ENCODE measurements at places on chromosomes 16 and 17. TPM values are rescaled to one million over a fixed set of nuclear protein-coding genes. Genes with fewer than 3 reads are reported as not detected.
A peak's percentile ranks its signal among the peaks of the same experiment; 100 is the strongest.

DNA sequence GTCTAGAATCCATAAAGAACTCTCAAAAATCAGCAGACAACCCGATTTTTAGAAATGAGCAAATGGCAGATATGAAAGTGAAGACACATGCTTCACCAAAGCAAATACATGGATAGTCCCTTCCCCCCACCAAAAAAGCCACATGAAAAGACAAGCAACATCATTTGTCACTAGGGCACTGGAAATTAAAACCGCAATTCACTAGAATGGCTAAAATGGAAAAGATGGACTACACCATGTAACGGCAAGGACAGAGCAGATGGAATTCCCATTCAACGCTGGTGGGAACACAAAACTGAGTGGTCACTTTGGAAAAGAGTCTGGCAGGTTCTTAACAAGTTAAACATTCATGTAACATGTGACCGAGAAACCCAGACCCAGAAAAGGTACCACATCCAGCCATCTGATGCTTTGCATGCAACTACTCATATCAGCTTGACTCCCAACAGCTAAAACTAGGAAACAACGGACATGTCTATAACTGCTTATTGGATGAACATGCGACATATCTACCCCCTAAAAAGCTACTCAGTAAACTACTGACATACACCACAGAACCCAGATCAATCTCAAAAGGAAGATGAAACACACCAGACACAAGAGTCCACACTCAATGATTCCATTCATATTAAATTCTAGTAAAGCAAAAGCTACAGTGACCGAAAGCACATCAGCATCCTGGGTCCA, 132.6 kb downstream of the ZNF778 start:
- peaks cover 57% of the 10 kb centered on the region for H3K4me1 ChIP-seq
- DNase-seq, result no peak
- no peaks in the 10 kb centered on the region for H3K27me3 ChIP-seq
- peak overlapping the region; percentile 79 for H3K27ac ChIP-seq

DNA sequence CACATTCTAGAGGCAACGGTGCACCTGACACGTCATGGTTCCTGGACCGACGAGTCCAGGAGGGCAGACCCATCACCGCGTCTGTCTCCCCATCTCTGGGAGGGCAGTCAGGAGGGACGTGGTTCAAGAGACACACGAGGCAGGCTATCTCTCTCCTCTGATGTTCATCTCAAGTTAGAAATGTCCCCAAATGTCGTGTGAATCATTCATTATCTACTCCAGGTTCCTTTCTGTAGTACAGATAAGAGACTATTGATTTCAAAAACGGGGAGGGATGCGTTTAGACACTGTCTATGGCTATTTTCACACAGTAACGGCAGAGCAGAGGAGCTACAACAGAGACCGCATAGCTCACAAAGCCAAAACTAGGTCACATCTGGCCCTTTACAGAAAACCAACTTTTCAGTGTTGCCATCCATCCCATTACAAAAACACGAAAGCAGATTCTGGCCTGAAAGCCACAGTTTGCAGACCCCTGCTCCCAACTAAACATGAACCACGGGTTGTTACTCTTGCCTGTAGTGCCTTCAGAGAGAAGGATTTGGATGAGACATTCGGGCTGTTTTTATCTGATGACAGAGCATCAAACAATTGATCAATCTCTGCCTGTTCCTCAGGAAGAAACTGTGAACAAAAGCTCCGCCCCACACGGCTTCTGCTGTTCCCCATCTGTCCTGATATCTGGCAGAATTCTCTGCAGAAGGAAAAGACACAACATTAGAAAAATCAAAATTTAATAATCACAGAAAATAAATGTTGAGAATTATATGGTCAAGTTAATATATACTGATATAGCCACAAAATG, 6.8 kb downstream of the MEAK7 start:
- peaks cover 10% of the 10 kb centered on the region for H3K36me3 ChIP-seq
- H3K27me3 ChIP-seq, result no peaks in the 10 kb centered on the region
- no peak overlapping the region for H3K27ac ChIP-seq
- H3K4me3 ChIP-seq, result no peak overlapping the region
- H3K4me1 ChIP-seq, result peaks cover 2% of the 10 kb centered on the region
- DNase-seq, result no peak

DNA sequence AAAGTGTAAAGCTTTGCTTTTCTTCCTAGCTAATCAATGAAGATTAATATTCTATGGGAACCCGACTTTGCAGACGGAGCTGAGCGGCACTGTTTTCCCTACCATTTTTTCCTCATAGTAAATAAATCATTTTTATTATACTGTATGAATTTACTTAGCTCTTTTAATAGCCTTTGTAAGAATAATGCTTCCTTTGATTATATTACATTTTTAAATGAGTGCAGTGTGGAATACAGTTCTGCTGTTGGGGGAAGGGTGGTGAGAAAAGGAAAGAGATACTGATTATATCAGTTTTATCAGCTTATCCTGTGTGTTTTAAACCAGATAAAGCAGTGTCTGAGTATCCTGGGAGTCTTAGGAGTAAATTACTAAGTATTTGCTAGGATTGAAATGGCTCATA, 221.4 kb upstream of the RBFOX1 start:
- H3K4me3 ChIP-seq, result no peak overlapping the region
- no peak for DNase-seq
- H3K36me3 ChIP-seq, result no peaks in the 10 kb centered on the region
- no peaks in the 10 kb centered on the region for H3K4me1 ChIP-seq
- H3K27me3 ChIP-seq, result no peaks in the 10 kb centered on the region

The FLOT2 gene
- 132 TPM for total RNA-seq

GRCh38 chr16:23081675-23082119, 67.6 kb downstream of the USP31 start:
- no peak overlapping the region for H3K27ac ChIP-seq
- no peaks in the 10 kb centered on the region for H3K4me1 ChIP-seq
- H3K27me3 ChIP-seq, result no peaks in the 10 kb centered on the region
- no peak overlapping the region for H3K4me3 ChIP-seq
- peaks cover 22% of the 10 kb centered on the region for H3K36me3 ChIP-seq

The TNFRSF12A gene
- total RNA-seq, result 1.3 TPM

The ZFHX3 gene
- 2.2 TPM for total RNA-seq

- peaks cover 2% of the 10 kb centered on the region for H3K4me1 ChIP-seq
- peaks cover 6% of the 10 kb centered on the region for H3K36me3 ChIP-seq
- H3K27me3 ChIP-seq, result no peaks in the 10 kb centered on the region
- no peak overlapping the region for H3K27ac ChIP-seq
- H3K4me3 ChIP-seq, result no peak overlapping the region
Observed at GRCh38 chr16:50555952-50556673, 7.9 kb downstream of the NKD1 start.

The ACSM2A gene
- not detected for total RNA-seq

- H3K27me3 ChIP-seq, result no peaks in the 10 kb centered on the region
- no peak for DNase-seq
- H3K27ac ChIP-seq, result no peak overlapping the region
- H3K4me3 ChIP-seq, result no peak overlapping the region
- H3K4me1 ChIP-seq, result peaks cover 3% of the 10 kb centered on the region
Observed at GRCh38 chr17:64276961-64277505, 14.0 kb upstream of the TEX2 start.

DNA sequence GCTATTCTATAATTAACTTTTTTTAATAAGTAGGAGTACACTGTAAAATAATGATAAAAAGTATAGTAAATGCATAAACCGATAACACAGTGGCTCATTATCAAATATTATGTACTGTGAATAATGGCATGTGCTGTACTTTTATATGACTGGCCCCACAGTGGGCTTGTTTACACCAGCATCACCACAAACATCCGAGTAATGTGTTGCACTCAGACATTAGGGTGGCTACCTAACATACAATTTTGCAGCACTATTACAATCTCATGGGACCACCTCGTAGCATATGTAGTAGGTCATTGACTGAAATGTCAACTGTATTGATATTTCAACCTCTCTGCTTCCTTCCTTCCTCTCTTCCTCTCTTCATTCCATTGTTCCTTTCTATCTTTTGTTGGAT, 51.7 kb downstream of the TBX4 start:
- peaks cover 2% of the 10 kb centered on the region for H3K4me1 ChIP-seq
- peaks cover 66% of the 10 kb centered on the region for H3K27me3 ChIP-seq
- no peak for DNase-seq
- no peak overlapping the region for H3K27ac ChIP-seq
- H3K4me3 ChIP-seq, result no peak overlapping the region

- no peak overlapping the region for H3K27ac ChIP-seq
- DNase-seq, result no peak
- H3K4me3 ChIP-seq, result no peak overlapping the region
- peaks cover 3% of the 10 kb centered on the region for H3K4me1 ChIP-seq
- no peaks in the 10 kb centered on the region for H3K36me3 ChIP-seq
Observed at GRCh38 chr17:79272666-79273219, 198.1 kb downstream of the ENGASE start.

The C1QTNF8 gene
- total RNA-seq, result not detected

The SNAI3 gene
- total RNA-seq, result 10.2 TPM

The KRTAP3-1 gene
- not detected for total RNA-seq

- DNase-seq, result no peak
- no peak overlapping the region for H3K4me3 ChIP-seq
- peak overlapping the region; percentile 56 for H3K27ac ChIP-seq
- H3K36me3 ChIP-seq, result peaks cover 10% of the 10 kb centered on the region
- no peaks in the 10 kb centered on the region for H3K27me3 ChIP-seq
Observed at GRCh38 chr16:14240964-14241363, 169.8 kb downstream of the MRTFB start.

- DNase-seq, result no peak
- H3K27me3 ChIP-seq, result peaks cover 72% of the 10 kb centered on the region
- H3K4me3 ChIP-seq, result no peak overlapping the region
- peaks cover 5% of the 10 kb centered on the region for H3K36me3 ChIP-seq
- peaks cover 2% of the 10 kb centered on the region for H3K4me1 ChIP-seq
Observed at GRCh38 chr16:27084307-27085028, 17.7 kb downstream of the C16orf82 start.

- no peak overlapping the region for H3K4me3 ChIP-seq
- H3K4me1 ChIP-seq, result no peaks in the 10 kb centered on the region
- no peaks in the 10 kb centered on the region for H3K36me3 ChIP-seq
- H3K27me3 ChIP-seq, result no peaks in the 10 kb centered on the region
Observed at GRCh38 chr16:59941594-59941993, 1207.5 kb upstream of the GOT2 start.

DNA sequence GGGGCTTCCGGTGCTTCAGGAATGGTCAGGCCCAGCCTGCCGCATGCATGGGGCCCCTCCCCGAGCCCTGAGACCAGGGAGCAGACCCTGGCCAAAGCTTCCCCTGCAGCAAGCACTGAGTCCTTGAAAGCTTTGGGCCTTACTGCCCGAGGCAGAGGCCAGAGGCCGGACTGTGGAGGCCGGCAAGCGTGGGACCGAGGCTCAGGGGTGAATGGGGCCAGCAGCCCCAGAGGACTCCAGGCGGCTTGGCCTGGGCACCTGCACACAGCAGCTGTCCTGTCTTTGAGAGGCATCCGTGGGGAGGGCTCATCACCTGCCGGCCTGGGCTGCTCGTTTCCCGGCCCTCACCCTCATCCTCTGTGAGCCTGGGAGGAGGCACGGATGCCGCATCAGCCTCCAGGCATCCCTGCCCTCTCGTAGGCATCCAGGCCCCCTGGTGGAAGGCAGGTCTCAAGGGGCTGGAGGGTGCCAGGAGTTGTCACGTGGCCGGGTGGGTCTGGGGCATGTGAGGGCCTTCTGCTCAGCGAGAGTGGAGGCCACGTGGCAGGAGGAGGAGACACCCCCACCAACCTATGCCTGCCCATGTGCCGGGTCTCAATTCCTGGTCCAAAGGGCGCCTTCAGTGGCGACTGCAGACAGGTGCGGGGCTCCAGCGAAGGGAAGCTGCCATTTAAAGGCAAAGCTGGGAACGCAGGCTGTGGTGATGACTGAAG, 31.4 kb downstream of the CACNA1H start:
- H3K27ac ChIP-seq, result no peak overlapping the region
- H3K36me3 ChIP-seq, result no peaks in the 10 kb centered on the region
- H3K4me3 ChIP-seq, result no peak overlapping the region
- DNase-seq, result no peak
- H3K27me3 ChIP-seq, result peaks cover 5% of the 10 kb centered on the region

The CIITA gene
- 9.7 TPM for total RNA-seq

DNA sequence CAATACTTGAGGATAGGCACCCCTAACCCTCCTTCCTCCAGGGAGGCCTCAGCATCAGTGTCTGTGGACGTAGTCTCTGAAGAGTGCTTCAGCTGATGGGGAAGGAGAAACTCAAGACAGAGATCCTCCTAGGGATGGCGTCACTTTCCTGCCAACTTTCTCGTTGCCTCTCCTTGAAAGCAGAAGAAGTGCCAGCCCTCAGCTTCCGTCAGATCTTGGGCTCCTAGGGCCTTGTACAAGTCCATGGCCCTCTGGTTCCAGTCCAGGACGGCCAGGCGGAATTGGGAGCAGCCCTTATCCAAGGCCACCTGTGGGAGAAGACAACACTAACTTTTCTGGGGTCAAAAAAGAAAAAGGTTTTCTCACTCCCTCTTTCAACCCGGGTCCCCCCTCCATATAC, 1.3 kb downstream of the SAT2 start:
- no peaks in the 10 kb centered on the region for H3K36me3 ChIP-seq
- H3K27ac ChIP-seq, result peak overlapping the region; percentile 85
- H3K27me3 ChIP-seq, result no peaks in the 10 kb centered on the region
- no peak for DNase-seq
- peak overlapping the region; percentile 88 for H3K4me3 ChIP-seq
- H3K4me1 ChIP-seq, result peaks cover 13% of the 10 kb centered on the region

DNA sequence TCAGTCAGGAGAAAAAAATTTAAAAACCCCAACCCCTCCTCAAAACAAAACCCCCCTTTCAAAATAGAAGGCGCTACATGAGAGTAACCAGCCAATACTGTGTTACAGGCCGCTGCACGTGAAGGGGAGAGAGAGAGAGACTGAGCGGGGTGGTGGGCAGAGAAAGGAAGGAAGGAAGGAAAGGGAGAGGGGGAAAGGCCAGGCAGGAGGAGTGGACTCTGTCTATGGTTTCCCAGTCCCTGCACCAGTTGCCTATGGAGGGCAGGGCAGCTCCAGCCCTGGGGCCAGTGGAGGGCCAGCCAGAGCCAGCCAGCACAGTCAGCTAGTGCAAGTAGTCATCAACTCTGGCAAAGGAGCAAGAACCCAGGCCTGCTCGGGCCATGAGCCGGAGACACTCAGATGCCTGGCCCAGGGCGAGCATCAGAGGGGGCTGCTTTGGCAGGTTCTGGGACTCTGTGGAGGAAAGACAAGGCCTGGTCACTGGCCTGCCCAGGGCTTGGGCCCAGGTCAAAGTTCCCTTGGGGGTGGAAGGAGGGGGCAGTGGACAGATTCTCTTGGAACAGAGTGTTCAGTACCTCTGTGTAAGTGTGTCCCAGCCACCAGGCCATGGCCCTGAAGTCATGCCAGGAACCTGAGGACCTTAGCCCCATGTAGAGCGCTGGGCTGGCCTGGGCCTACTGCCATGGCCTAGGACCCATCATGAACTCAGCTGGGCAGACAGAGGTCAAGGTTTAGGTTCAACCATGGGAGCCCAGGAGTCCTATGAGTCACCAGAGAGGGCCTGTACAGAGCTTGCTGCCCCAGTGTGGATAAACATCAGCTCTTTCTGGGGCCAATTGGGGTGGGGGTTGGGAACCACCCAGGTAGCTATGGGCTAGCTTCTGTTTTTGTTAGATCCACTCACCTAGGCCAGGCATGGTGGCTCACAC, 7.3 kb upstream of the GFOD2 start:
- no peak overlapping the region for H3K4me3 ChIP-seq
- no peaks in the 10 kb centered on the region for H3K27me3 ChIP-seq
- no peak for DNase-seq
- peaks cover 9% of the 10 kb centered on the region for H3K36me3 ChIP-seq
- H3K27ac ChIP-seq, result no peak overlapping the region

- no peak overlapping the region for H3K4me3 ChIP-seq
- no peak overlapping the region for H3K27ac ChIP-seq
- no peaks in the 10 kb centered on the region for H3K27me3 ChIP-seq
- H3K4me1 ChIP-seq, result no peaks in the 10 kb centered on the region
- no peaks in the 10 kb centered on the region for H3K36me3 ChIP-seq
Observed at GRCh38 chr17:53560953-53561352, 261.8 kb upstream of the KIF2B start.

Measured in T-helper 17 cell (primary cell).